ENCODE measurements at places on chromosomes 12 and 14.

GRCh38 chr12:80291108-80291754 lies 152.8 kb upstream of the PTPRQ start:
- no peak for DNase-seq

- DNase-seq: no peak
Measured at GRCh38 chr12:112468046-112468445, 49.3 kb downstream of the PTPN11 start.

DNA sequence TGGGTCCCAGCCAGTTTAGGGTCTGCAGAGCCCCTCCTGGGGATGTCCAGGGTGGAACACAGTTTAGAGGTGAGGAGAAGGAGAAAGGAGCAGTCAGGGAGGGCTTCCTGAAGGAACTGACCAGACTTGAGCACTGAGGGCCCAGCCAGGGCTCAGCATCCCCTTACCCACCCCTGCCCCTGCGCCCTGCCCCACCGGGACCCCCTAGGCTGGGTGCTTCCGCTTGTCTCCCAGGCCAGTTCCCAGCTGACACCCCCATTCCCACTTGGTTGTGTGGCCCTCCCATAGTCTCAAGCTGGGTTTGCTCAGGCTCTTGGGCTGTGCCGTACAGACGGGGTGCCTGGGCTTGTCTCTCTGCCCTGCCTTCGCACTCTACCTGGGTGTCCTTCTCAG lies 26.3 kb upstream of the KIF26A start:
- DNase-seq: no peak

GRCh38 chr12:132020292-132020691 lies 70.5 kb downstream of the EP400 start:
- DNase-seq: no peak

- no peak for DNase-seq
Measured at GRCh38 chr12:12176402-12176801, 90.4 kb downstream of the LRP6 start.

- no peak for DNase-seq
Measured at GRCh38 chr12:27946421-27946820, 26.1 kb downstream of the PTHLH start.

Data from Caki2 (cell line).